ENCODE measurements at places on chromosomes 13 and 19.

- DNase-seq = peak; percentile 36
Measured at GRCh38 chr19:46015687-46016425, 7.0 kb downstream of the PGLYRP1 start.

DNA sequence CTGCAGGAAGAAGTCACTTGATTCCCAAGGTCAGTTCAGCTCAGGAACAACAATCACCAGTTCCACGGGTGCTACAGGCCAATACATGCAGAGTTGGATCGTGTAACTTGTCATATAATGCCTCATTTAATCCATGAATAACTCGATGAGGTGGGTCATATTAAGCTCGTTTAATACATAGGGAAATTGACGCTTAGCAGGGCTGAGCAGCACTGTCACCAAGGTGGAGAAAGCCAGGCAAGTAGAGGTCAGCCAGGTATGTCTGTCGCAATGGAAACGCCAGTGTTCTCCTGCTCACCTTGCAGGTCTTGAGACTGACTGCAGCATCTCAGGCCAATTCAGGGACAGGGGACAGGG, 52.3 kb downstream of the CCDC70 start:
- no peak for DNase-seq

DNA sequence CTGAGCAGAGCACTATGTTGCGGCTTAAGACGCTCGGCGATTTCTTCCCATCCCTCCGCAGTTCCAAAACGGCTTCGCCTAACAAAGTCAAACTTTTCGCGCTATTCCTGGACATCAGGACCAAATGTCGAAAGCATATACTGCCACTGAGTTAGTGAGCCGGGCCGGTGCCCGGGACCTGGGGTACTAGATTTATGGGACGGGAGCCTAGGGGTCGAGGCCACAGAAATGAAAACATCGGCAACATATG, 699 bp downstream of the RCBTB2 start:
- peak; percentile 42 for DNase-seq

DNA sequence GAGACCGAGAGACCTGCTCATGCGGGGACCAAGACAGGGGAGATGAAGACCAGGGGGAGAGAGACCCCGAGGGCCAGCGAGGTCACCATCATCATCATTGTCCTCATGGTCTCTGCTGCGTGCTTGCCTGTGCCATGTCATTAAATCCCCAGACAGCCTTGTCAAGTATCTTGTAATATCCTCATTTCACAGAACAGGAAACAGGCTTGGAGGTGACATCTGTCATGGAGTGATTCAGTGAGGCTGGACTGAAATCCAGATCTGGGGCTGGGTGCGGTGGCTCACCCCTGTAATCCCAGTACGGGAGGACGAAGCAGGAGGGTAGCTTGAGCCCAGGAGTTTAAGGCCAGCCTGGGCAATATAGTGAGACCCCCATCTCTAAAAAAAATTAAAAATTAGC, 5.9 kb upstream of the NANOS2 start:
- DNase-seq = no peak

Data from NCI-H1105 treated with DMSO at 0.1 percent for 48 hours (cell line).